Adrenal gland (tissue), 19 donors: ENCODE measurements at places on chromosomes 4 and X.

- no peak overlapping the region for H3K27ac ChIP-seq
- no peak overlapping the region for H3K4me3 ChIP-seq
- H3K36me3 ChIP-seq: peaks cover 4% of the 10 kb centered on the region
- peak; percentile 51 for DNase-seq
- no peaks in the 10 kb centered on the region for H3K27me3 ChIP-seq
Measured at GRCh38 chrX:78111140-78111931, 7.3 kb downstream of the PGK1 start.

- H3K27me3 ChIP-seq: peaks cover 17% of the 10 kb centered on the region
- H3K4me1 ChIP-seq: no peaks in the 10 kb centered on the region
- no peaks in the 10 kb centered on the region for H3K36me3 ChIP-seq
- peak; percentile 37 for DNase-seq
Measured at GRCh38 chrX:109886122-109886761, 116.7 kb upstream of the TMEM164 start.

GRCh38 chrX:45885931-45886330 lies 659.3 kb downstream of the ZNF674 start:
- H3K36me3 ChIP-seq: no peaks in the 10 kb centered on the region
- H3K27ac ChIP-seq: no peak overlapping the region
- H3K4me1 ChIP-seq: no peaks in the 10 kb centered on the region
- no peak for DNase-seq

DNA sequence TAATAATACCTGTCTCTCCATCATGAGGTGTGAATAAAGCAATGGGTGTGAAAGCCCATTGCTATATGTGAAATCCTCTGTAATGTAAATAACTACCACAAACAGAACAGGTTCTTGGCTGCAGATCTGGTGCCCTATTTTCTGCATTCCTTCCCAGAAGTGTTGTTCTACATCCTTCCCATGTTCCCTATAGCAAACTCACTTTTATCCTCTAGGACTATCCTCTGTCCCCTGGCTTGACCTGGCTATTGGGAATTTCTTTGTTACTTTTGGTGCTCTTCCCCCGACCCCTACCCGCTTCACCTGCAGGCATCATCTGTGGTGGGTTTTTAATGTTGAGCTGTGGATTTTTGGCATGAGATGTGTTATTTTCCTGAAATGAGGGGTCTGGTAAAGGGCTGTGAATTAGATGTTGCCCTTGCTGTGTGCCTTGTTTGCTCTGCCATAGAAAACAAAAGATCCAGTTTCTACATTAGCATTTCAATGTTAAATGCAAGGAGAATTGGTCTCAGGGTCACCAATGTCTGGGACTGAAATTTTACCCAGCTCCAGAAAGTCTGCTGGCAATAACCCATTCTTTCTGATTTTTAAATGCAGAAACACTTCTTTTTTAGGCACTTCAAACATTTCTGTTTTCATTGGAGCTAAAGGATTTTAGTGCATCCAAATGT lies 13.6 kb upstream of the FREM3 start:
- H3K4me1 ChIP-seq: no peaks in the 10 kb centered on the region
- H3K36me3 ChIP-seq: no peaks in the 10 kb centered on the region

GRCh38 chr4:123430031-123430430 lies 33.4 kb downstream of the SPRY1 start:
- H3K36me3 ChIP-seq: no peaks in the 10 kb centered on the region
- no peak overlapping the region for H3K27ac ChIP-seq
- H3K4me3 ChIP-seq: no peak overlapping the region

- no peak overlapping the region for H3K4me3 ChIP-seq
- H3K27ac ChIP-seq: no peak overlapping the region
- no peak for DNase-seq
- H3K36me3 ChIP-seq: no peaks in the 10 kb centered on the region
- H3K4me1 ChIP-seq: no peaks in the 10 kb centered on the region
Measured at GRCh38 chr4:174996079-174996478, 77.9 kb downstream of the ADAM29 start.

DNA sequence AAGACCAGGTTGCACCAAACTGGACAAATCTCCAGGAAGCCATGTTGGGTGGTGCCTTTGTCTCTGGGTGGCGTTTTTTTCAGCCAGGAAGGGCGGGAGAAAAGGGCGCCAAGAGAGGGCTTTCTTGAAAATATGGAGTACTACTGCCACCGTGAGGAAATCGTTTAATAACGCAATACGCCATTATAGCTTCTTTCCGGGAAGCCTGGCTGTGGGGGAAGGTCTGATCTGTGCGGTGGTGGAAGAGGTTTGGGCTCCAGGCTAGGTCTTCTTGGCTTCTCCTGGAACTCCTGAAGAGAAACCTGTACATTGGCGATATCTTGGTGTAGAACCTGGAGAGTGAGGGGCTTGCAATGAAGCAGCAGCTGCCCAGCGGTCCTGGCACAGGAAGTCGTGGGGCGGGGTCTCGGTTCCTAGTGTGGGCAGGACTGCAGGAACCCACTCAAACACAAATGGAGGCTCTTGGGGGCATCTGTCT lies 202.7 kb downstream of the OR13H1 start:
- no peaks in the 10 kb centered on the region for H3K27me3 ChIP-seq
- peak overlapping the region; percentile 21 for H3K4me3 ChIP-seq
- no peaks in the 10 kb centered on the region for H3K36me3 ChIP-seq
- no peaks in the 10 kb centered on the region for H3K4me1 ChIP-seq

GRCh38 chrX:71292669-71293365 lies 8.7 kb upstream of the ITGB1BP2 start:
- H3K36me3 ChIP-seq: peaks cover 73% of the 10 kb centered on the region
- no peak for DNase-seq
- H3K27me3 ChIP-seq: no peaks in the 10 kb centered on the region
- no peak overlapping the region for H3K27ac ChIP-seq

DNA sequence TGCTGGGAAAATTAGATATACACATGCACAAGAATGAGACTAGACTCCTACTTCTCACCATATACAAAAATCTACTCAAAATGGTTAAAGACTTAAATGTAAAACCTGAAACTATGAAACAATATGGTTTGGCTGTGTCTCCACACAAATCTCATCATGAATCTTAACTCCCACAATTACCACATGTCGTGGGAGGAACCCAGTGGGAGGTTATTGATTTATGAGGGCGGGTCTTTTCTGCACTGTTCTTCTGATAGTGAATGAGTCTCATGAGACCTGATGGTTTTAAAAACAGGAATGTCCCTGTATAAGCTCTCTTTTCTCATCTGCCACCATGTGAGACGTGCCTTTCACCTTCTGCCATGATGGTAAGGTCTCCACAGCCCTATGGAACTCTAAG lies 48.5 kb upstream of the DDX60 start:
- H3K27me3 ChIP-seq: no peaks in the 10 kb centered on the region
- DNase-seq: no peak
- no peak overlapping the region for H3K4me3 ChIP-seq
- H3K27ac ChIP-seq: no peak overlapping the region
- no peaks in the 10 kb centered on the region for H3K4me1 ChIP-seq

DNA sequence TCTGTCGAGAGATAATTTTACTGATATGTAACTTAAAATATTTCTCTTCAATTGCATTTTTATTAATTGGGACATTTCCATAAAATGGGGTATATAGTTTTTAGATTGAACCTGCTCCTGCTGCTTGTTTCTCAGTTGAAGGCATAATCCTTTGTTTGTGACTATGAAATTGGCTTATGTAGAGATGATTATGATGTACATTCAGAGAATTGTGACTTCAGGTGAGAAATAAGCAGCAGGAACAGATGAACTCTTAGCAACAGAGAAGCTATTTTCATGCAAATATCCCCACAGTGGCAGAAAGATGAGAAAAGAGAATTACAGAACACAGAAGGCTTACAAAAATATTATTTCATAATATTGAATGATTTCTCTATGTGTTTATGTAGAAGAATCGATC lies 1499.5 kb upstream of the ADGRL3 start:
- H3K27me3 ChIP-seq: no peaks in the 10 kb centered on the region
- no peak overlapping the region for H3K27ac ChIP-seq
- H3K4me3 ChIP-seq: no peak overlapping the region
- H3K36me3 ChIP-seq: no peaks in the 10 kb centered on the region
- no peak for DNase-seq
- no peaks in the 10 kb centered on the region for H3K4me1 ChIP-seq

GRCh38 chr4:150176547-150176946 lies 98.3 kb downstream of the DCLK2 start:
- no peaks in the 10 kb centered on the region for H3K36me3 ChIP-seq
- H3K4me3 ChIP-seq: no peak overlapping the region
- H3K4me1 ChIP-seq: peaks cover 11% of the 10 kb centered on the region
- H3K27ac ChIP-seq: no peak overlapping the region
- DNase-seq: no peak

DNA sequence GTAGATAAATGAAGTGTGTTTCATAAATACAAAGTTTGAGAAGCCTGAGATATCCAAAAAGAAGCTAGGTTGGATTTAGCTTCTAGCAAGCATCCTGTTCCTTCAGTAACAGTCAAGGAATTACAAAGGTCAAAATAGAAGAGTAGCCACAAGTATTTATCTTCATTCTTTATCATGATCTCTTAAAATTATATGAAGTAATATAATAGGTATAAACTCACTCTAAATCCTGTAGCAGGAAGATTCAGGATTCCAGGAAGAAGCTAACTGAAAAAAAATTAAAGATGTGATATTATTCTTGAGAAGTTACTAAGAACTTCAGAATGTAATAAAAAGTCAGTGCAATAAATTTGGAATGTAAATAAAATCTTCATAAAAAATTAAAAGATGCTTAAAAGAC lies 31.1 kb upstream of the RXFP1 start:
- no peaks in the 10 kb centered on the region for H3K27me3 ChIP-seq
- no peaks in the 10 kb centered on the region for H3K4me1 ChIP-seq
- H3K4me3 ChIP-seq: no peak overlapping the region
- no peak overlapping the region for H3K27ac ChIP-seq
